ENCODE measurements at places on chromosomes 6 and 20.

DNA sequence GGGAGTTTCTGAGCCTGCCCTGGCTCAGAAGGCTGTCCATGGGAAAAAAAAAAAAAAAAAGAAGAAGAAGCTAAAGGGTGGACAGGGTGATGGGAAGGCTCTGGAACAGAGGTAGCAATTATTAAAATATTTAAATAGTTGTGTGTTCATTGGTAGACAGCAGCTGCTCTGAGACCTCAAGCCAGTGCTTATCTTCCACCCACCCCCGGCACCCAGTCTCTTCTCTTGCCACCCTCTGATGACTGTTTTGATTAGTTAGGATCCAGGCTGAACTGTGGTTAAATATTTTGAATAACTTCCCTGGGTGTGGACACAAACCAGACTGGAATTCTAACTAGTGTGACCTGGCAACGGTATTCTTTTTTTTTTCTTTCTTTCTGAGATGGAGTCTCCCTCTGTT is 16.9 kb upstream of the SRSF3 start:
- DNase-seq, result peak; percentile 98

GRCh38 chr6:163706500-163707087 is 292.1 kb downstream of the QKI start:
- no peak for DNase-seq

- DNase-seq, result no peak
Observed at GRCh38 chr6:16876201-16876600, 114.9 kb upstream of the ATXN1 start.

GRCh38 chr20:51447097-51447764 is 95.3 kb downstream of the NFATC2 start:
- no peak for DNase-seq

GRCh38 chr6:69343851-69344250 is 453.0 kb downstream of the LMBRD1 start:
- DNase-seq, result no peak

- peak; percentile 71 for DNase-seq
Observed at GRCh38 chr6:56541030-56541600, 101.6 kb downstream of the DST start.

GRCh38 chr6:93120154-93120742 is 299.1 kb downstream of the EPHA7 start:
- no peak for DNase-seq

GRCh38 chr6:15608396-15608795 is 54.4 kb downstream of the DTNBP1 start:
- no peak for DNase-seq

GRCh38 chr6:30548375-30548774 is 7.9 kb downstream of the GNL1 start:
- DNase-seq, result no peak

DNA sequence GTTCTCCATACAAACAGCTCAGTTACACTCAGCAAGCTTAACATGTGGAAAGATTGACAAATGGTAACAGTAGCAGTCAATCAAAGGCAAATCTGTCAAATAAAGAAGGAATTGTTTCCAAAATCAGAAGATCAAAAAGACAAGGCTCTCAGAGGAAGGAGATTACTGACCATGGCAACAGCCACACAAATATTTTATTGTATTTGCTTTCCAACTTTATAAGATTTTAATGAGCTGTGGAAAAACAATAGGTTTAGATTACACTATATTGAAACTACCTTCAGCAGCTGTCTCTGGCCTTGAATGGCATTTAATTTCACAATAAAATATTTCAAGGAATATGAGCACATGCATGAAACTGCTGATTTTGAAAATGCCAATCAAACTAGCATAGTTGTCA is 1143.9 kb upstream of the GJE1 start:
- no peak for DNase-seq

DNA sequence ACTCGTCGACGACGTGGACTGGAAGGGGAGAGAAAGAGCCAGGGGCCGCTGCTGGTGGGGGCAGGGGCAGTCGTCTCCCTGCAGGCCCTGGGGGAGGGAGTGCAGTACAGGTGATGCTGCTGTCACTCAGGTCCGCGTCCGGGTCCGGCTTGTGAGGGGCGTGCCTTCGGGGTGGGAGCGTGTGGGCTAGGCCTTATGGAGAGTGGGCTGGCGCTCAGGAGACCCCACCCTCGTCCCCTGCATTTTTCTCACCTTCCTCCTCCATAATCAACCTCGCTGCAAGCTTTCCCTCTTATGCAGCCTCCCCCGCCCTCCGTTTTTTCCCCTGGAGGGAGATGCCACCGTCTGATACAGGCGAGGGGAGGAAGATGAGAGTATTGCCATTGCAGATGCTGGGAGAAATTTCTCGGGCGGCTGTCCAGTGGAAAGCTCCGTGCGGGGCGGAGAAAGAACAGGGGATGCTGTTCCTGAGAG is 632 bp downstream of the PCMT1 start:
- DNase-seq, result peak; percentile 53

DNA sequence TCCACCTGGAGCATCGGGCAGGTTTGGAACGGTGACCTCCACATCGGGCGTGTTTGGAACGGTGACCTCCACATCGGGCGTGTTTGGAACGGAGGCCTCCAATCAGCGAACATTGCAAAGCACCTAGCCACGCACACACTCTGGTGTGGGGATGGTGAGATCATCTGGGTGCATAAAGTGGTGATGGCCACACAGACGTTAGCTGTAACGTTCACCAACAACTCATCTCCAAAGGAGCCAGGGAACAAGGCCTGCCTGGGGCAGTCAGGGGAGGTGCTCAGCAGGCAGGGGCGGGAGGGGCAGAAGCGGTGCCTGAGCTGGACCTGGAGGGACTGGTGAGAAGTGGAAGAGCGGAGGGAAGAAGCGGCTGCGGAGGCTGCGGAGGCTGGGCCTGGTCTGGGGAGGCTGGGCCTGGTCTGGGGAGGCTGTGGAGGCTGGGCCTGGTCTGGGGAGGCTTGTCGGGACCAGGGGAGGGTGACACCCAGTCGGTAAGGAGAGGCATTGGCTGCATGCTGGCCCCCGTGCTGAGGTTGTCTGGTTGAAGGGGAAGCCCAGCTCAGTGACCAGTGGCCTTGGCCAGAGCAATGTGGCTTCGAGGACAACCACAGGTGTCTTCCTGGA is 89.9 kb downstream of the PSMB1 start:
- no peak for DNase-seq

GRCh38 chr6:127606131-127606562 is 29.2 kb downstream of the C6orf58 start:
- DNase-seq, result peak; percentile 35

GRCh38 chr6:125869427-125869826 is 78.7 kb downstream of the NCOA7 start:
- DNase-seq, result no peak

DNA sequence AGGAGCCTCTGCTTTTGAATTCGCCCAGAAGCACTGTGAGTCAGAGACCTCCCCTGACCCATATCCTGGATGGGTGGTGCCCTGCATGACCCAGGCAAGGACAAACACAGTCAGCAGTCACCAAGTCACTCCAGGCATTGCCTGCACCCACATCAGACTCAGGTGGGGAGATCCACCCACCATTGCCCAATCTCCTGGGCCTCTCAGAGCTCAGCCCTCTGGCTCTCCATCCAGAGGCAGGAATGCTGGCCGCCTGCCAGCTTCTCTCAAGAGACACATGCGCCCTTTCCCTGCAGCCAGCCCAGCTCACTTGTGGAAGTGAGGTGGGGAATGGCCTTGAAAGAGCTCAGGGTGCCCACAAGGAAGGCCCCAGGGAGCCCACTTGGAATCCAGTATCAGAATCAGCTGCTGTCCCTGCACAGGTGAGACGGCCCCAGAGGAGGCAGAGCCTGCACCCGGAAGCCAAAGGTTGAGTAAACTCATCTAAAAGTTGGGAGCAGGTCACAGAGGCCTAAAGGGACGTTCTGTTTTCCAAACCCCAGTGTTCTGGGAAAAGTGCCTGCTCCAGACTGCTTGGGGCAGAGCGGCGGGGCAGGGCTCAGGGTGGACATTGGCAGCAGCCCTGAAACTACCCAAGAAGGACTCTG is 129.8 kb downstream of the PREX1 start:
- no peak for DNase-seq

DNA sequence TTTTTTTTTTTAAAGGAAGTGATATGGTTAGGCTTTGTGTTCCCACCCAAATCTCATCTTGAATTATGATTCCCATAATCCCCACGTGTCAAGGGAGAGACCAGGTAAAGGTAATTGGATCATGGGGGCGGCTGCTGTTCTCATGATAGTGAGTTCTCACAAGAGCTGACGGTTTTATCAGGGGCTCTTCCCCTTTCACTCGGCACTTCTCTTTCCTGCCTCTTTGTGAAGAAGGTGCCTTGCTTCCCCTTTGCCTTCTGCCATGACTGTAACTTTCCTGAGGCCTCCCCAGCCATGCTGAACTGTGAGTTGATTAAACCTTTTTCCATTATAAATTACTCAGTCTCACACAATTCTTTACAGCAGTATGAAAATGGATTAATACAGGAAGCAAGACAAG is 64.3 kb downstream of the ZFP64 start:
- DNase-seq, result no peak

GRCh38 chr6:141488488-141488887 is 644.2 kb upstream of the GJE1 start:
- no peak for DNase-seq

GRCh38 chr20:33667245-33667675 is 517 bp downstream of the ACTL10 start:
- DNase-seq, result no peak

- peak; percentile 43 for DNase-seq
Observed at GRCh38 chr6:166626177-166627032, 646 bp downstream of the RPS6KA2 start.

GRCh38 chr6:80105972-80106417 is 476 bp upstream of the BCKDHB start:
- no peak for DNase-seq

DNA sequence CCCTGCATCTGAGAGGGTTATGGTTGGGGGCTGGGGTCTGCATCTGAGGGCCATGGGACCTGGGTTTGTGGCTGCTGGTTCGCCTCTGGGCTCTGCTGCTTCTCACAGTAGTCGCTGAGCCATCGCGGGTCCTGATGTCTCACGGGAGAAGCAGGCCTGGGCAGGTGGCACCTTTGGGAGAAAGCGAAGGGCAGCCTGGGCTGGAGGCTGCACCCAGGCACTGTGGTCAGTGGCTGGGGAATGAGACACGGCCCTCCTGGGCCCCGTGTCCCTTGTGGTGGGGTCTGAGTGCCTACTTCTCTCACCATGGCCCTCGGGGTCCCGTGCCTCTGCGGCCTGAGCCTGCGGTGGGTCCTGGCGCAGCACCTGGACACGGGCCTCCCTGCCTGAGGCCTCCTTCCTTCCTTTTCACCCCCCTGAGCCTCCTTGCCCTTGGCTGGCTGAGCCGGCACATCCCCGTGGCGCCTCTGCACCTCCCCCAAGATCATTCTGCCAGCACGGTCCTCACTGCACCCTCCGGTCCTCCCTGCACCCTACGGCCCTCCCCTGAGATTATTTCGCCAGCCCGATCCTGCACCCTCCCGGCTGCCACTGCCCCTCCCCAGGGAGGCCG is 206.0 kb downstream of the ERMARD start:
- DNase-seq, result no peak

- no peak for DNase-seq
Observed at GRCh38 chr6:100344321-100344720, 120.4 kb downstream of the SIM1 start.

GRCh38 chr6:163837691-163838431 is 423.3 kb downstream of the QKI start:
- DNase-seq, result no peak

DNA sequence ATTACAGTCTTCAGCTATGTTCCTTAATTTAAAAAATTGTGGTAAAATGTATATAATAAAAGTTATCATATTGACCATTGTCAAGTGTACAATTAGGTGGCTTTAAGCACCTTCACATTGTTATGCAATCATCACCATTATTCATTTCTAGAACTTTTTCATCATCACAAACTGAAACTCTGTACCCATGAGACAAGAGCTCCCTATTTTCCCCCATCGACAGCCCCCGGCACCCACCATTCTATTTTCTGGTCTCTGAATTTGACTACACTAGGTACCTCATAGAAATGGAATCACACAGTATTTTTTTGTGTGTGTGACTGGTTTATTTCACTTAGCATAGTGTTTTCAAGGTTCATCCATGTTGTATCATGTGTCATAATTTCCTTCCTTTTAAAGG is 39.7 kb upstream of the FYN start:
- no peak for DNase-seq

- no peak for DNase-seq
Observed at GRCh38 chr6:149064660-149065015, 252.9 kb upstream of the TAB2 start.

- DNase-seq, result peak; percentile 58
Observed at GRCh38 chr6:15661853-15662325, 939 bp downstream of the DTNBP1 start.

- DNase-seq, result no peak
Observed at GRCh38 chr6:53382421-53382820, 33.7 kb upstream of the ELOVL5 start.

- DNase-seq, result no peak
Observed at GRCh38 chr6:122953766-122954165, 42.3 kb upstream of the CLVS2 start.

GRCh38 chr6:37459981-37460800 is 27.2 kb downstream of the CMTR1 start:
- no peak for DNase-seq

DNA sequence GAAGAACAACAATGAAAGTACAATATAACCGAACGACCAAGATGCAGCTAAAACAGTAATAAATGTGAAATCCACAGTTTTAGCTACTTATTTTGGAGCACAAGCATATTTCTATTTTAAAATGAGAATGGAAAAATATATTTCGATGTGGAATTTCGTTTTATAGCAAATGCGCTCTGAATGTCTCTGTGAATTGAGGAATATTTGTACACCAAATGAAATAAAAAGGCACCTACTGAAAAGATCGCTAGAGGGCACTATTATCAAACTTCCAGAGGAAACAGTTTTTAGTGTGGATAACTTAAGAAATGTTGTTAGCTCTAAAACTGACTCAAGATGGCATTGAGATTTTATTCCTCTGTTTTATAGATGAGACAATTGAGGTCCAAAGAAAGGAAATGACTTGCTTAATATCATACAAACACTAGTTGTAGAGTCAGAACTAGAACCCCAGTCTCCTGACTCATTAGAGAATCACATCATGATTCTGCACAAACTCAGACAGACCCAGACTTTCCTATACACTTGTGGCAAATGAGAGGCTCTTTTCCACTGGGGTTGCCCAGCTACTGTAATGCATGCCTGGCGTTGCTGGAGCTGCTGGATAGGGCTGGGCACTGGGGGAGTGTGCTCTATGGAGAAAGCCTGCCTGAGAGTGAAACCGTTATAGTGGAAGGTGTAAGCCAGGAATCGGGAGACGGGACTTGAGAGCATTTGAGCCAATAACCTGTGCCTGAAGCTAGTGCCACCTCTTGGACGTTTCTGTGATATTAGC is 51.9 kb downstream of the GCLC start:
- peak; percentile 69 for DNase-seq

DNA sequence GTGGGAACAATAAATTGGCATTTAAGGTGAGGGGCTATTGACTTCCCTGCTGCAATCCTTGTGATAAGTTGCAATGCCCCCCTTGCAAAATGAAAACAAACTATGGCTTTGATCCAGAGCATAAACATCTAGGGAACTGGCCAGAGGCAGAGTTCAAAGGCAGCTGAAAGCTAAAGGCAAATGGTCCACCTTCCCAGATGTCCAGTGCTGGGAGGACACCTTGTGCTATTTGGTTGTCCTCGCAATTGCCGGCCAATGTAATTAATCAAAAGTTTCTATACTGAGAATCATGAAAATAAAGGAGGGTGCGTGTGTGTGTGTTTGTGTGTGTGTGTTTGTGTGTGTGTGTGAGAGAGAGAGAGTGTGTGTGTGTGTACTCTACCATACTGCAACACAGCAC is 337.4 kb downstream of the CBLN4 start:
- no peak for DNase-seq
